ENCODE measurements at places on chromosomes 4 and X.

- no peak for DNase-seq
These were observed 330.3 kb upstream of the EPHA5 start for GRCh38 chr4:66000510-66001117.

DNA sequence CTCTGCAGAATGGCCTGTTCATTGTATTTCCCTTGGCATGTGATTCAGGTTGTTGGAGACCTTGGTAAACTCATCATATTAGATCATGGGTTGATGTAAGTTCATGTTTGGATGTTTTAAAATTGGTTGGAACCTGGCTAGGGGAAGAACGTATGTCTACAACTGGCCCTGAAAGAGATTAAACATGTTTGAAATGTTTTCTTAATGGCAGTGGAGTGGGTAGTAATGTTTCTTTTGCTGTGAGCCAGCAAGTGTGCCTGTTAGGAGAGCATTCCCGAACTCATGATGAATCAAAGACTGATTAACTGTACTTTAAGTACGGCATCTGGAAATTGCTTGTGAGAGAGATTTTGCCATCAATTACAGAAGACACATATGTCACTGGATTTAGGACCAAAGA lies 44.5 kb upstream of the SLC4A4 start:
- no peak for DNase-seq

GRCh38 chr4:145390571-145390970 lies 91.1 kb upstream of the SMAD1 start:
- no peak for DNase-seq

DNA sequence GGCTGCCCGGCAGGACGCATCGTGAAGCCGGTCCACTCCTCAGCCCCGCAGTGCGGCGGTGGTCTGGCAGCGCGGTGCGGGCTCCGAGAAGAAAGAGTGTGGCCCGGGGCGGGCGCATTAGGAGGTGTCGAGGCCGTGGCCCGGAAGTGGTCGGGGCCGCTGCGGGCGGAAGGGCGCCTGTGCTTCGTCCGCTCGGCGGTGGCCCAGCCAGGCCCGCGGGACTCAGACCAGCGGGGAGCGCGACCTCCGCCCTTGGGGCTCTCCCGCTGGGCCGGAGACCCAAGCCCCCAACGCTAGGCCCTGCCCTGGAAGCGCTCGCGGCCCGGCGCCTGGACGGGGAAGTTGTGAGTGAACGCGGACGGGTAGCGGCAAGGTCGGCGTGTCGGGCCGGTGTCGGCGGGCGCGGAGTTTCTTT lies 60.0 kb downstream of the HS3ST1 start:
- no peak for DNase-seq

DNA sequence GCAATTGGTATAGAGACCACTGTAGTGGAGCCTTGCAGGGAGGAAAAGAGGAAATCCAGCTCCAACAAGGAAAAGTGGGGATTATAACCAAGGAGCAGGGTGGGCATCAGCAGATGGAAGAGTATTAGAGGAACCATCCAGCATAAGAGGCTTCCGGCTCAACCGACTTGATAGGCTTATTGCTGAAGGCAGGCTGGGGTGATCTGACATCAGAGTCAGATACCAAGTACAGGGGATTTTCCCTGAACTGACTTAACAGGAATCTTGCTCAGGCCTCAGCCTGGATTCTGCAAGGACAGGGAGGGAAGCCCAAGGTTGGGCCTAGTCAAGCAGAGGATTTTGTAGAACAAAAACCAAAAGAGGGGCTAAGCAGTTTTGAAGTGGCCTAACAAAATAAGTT lies 129.6 kb downstream of the DCLK2 start:
- no peak for DNase-seq

GRCh38 chr4:119238068-119238722 lies 25.7 kb downstream of the USP53 start:
- DNase-seq = no peak

GRCh38 chr4:172813359-172813923 lies 355.2 kb upstream of the GALNT7 start:
- no peak for DNase-seq

- no peak for DNase-seq
These were observed 533 bp upstream of the SYAP1 start for GRCh38 chrX:16718824-16719333.

- peak; percentile 1 for DNase-seq
These were observed 58.6 kb upstream of the MCF2 start for GRCh38 chrX:139766545-139766983.

GRCh38 chrX:68203211-68203610 lies 230.1 kb downstream of the OPHN1 start:
- DNase-seq = no peak

DNA sequence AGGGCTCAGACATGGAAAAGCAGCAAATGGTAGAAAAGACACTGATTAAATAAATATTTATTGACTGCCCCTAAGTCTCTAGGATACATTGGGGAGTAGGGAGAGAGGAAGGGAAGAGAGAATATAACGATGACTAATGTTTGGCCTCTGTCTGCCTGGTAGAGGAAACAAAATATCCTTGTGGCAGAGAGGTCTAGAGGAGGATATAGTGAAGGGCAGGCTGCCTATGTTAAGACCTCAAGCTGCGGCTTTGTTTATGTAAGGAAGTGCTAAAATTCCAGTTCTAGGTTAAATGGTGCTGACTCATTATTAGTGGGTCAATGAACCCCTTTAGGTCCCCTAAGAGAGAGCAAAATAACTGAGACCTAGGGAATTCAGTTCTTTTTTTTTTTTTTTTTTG lies 427.3 kb upstream of the FTHL17 start:
- no peak for DNase-seq

GRCh38 chr4:17619416-17620105 lies 5.1 kb downstream of the MED28 start:
- no peak for DNase-seq

- no peak for DNase-seq
These were observed 1680.8 kb upstream of the AGA start for GRCh38 chr4:179123084-179123483.

- DNase-seq = no peak
These were observed 1.5 kb downstream of the LRPAP1 start for GRCh38 chr4:3530663-3531254.

DNA sequence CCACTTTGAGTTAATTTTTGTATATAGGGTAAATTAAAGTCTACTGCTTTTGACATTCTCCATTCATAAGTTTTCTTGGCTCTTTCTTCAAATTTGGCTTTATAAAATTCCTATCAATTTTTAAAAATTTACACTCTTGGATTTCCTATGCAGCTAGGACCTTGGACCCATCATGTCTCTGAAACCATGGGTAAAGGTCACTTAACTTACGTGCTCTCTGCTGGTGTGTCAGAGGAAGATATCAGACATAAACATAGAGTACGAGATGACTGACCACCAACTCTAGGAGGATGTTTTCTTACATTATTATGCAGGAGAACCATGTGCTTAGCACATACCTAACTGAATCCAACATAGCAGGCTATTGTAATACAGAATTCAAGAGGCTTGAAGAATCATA lies 62.5 kb upstream of the C1GALT1C1 start:
- DNase-seq = no peak

DNA sequence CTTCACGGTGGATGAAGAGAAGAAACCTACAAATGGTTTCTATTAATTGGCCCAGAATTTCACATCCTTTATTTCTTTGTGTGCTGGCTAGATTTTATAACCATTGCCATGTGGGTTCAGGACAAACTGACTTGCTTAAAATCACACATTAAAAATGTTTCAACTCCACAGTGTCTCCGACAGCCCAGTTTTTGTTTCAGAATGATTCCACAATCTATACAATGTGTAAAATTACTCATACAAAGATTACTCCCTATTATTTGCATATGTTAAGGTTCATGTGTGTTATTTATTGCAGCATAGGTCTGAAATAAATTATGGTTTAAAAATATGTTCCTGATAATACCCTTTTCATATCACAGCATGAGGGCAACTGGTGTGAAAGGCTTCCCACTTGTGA lies 20.6 kb downstream of the DCHS2 start:
- DNase-seq = no peak

DNA sequence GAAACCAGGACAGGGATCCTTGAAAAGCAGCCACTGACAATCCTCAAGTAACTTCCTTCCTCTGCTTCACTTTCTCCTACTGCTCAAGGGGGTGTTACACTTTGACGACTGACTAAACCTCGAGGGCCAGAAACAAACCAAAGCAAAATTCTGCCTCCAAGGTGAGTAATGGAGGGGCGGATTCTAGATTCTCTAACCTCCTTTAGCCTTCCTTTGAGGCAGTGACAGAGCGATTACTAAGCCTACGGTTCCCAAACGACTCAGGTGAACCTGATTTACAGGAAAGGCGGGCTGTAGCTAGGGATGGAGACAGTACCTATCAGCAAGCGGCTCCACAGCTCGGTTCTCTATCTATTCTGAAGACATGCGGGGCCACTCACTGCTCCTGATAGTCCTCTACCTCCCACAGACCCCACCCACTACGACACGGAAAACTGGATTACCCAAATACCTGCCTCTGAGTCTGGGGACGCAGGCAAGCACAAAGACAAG lies 487 bp downstream of the TBCK start:
- no peak for DNase-seq

- DNase-seq = no peak
These were observed 27.2 kb downstream of the SLC39A8 start for GRCh38 chr4:102318105-102318504.

DNA sequence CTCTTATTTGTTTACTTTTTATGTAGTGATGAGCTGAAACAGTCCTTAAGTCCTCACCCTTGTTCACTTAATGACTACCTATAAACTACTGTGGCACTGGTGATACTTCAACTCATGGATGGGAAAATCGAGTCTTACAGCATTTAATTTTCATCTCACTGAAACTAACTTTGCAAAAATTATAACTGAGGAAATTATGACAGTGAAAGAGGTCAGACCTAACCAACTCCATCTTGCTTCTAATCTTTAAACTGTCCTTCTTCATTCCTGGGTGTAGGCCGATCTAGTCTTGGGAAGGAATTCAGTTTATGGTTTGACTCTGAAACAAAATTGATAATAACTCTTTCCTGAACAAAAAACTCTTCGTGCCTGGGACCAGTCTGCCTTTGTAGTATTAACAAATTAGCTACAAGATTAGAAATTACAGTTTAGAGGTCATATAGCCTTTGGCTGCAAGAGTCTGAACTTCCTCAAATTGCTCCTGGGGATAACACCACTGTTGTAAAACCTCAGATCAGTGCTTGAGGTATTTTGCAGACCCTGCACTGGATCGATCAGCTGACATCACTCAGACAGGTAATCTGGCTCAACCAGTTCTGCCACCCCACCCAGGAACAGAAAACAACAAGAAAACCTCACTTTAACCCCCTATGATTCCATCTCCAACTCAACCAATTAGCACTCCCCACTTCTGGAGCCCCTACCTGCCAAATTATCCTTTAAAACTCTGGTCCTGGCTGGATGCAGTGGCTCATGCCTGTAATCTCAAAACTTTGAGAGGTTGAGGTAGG lies 995.7 kb upstream of the PRKX start:
- no peak for DNase-seq

GRCh38 chrX:2628751-2629315 lies 62.3 kb upstream of the CD99 start:
- DNase-seq = no peak

DNA sequence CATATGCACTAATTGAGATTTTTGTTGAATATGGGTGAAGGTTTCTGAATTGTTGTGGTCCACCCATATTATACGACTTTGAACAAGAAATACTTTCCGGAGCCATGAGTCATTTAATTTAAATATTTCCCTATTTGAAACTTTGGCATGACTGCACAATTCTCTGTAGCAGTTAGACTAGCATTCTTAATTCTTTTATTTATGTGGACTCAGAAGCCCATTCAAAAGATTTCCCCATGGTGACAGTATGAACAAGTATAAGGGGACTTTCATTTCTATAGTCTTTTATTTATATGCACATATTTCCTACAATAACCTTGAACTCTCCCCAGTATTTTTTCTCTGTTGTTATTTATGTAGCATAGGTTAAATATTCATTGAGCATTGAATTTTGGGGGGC lies 72.6 kb downstream of the DTHD1 start:
- DNase-seq = no peak

GRCh38 chrX:129139837-129140598 lies 383.3 kb downstream of the SMARCA1 start:
- DNase-seq = no peak

GRCh38 chrX:10048707-10049106 lies 81.5 kb downstream of the CLDN34 start:
- no peak for DNase-seq

- DNase-seq = no peak
These were observed 5.1 kb downstream of the CYTL1 start for GRCh38 chr4:5014007-5014682.

DNA sequence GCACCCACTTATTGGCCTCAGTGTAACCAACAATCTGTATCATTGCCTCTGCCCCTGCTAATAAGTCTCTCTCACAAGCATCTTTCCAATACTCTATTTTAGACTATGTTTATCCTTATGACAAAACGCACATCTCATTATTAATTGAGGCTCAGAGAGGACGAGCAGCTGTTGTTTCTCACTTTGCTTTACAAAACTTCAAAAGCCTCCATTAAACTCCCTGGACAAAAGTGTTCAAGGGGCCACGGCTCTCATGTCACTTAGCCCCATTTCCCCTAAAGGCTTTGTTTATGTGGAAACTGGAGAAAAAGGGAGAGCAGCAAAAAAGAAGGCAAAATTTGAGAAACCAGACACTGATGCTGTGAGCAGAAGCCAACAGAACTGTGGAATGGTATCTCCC lies 180.0 kb upstream of the LNX1 start:
- DNase-seq = no peak

DNA sequence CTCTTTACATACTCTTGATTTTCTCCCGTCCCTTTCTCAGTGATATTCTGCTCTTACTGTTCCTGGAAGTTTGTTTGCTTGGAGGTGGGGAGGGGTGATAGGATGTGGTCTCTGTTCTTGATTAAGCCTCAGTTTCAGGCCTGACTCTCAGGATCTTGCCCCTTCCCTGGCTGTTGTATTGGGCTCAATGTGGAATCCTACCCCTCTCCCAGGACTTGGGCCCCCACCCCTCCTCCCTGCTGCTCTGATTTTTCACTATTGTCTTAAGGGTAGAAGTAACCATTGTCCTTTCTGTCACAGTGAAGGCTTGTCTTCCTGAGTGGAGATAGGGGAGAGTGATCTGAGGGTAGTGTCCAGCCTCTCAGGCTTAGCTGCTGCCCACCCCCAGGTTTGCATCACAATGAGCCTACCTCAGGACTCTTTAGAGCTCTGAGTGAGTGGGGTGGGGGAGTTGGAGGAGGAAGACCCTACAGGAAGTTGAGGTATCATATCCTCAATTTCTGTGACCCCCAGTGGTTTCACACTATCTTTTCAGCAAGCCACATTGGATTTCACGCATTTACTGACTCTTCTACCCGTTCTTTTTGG lies 16.5 kb downstream of the CDKL5 start:
- no peak for DNase-seq

DNA sequence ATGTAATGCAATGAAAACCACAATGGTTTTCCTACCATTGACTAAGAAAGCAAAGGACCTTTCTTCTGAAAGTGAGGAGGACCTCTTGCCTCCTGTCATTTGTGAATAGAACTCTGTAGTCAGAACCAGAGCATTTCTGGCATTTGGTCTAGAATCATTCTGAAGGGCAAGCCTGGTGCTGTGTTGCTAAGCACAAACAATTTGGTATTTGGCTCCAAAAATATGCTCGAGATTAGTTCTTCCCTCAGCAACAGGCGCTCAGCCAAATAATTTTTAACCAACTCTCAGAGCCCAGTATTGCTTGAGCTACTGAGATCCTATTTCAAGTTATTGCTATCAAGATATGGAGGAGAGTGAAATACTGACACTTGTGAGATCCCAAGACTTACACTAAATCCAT lies 71.0 kb downstream of the SNCA start:
- no peak for DNase-seq

GRCh38 chrX:95427389-95427788 lies 1257.3 kb upstream of the DIAPH2 start:
- no peak for DNase-seq

GRCh38 chr4:184748251-184748652 lies 14.4 kb upstream of the CENPU start:
- DNase-seq = no peak

GRCh38 chr4:26124753-26125321 lies 196.0 kb upstream of the RBPJ start:
- DNase-seq = no peak

All from stimulated activated CD4-positive, alpha-beta T cell treated with anti-CD3 and anti-CD28 coated beads, Interleukin-2, amount 100 ng/mL, for 24 hours (primary cell).